ENCODE measurements at places on chromosomes 16 and 17.

DNA sequence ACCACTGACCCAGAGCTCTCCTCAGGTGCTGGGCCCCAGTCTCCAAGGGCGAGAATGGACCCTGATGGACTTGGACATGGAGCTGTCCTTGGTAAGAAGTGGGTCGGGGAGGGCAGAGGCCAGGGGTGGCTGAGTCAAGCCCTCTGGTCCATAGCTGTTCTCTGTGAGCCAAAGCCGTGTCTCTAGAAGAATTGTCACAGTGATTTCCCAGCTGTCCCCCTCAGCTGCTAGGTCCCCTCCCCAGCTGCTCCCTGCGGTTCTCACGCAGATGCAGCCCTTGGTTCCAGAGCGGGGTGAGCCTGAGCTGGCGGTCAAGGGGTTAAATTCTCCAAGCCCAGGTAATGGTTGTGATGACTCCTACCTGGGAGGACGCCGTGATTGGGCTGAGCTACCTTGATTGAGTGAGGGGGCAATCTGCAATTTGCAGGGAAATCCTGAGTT is 1.3 kb upstream of the NOL3 start:
- DNase-seq = no peak

DNA sequence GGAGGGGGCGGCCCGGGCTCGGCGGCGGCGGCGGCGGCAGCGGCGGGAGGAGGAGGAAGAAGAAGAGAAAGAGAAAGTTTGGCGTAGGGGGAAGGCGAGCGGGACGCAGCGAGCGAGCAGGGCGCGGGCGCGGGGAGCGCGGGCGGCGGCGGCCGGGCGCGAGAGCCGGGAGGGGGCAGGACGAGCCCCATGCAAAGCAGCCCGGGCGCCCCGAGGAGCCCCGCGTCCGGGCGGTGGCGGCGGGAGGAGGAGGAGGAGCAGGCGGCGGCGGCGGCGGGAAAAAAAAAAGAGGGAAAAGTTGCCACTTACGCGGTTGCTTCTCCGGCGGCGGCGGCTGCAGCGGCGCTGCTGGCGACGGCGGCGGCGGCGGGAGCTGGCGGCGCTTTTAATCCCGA is 10.3 kb upstream of the ZFHX3 start:
- DNase-seq = no peak

GRCh38 chr17:1179112-1179817 is 516 bp downstream of the ABR start:
- no peak for DNase-seq

- DNase-seq = no peak
Observed at GRCh38 chr16:82630219-82630618, 3.5 kb downstream of the CDH13 start.

DNA sequence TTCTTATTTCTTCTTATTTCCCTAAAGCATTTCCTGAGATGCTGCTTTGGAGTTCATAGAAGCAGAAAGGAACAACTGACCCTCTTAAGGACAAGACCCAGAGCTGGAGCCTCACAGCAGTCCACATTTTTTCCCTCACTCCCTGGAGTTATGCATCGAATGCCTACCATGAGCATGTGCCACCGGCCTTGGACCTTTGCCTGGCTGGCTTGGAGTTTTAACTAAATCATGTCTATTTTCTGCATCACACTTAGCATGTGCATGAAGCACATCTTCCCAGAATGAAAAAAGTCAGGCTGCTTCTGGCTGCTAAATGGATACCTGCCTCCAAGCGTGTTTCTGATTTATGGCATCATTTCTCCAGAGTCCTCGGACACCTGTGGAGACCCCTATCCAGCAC is 104.5 kb downstream of the SPACA3 start:
- DNase-seq = no peak

GRCh38 chr17:65630502-65630901 is 69.1 kb upstream of the AXIN2 start:
- no peak for DNase-seq
